ENCODE measurements at places on chromosomes 5 and 9.

- no peak for DNase-seq
These were observed 740 bp upstream of the TRMT10B start for GRCh38 chr9:37752642-37753488.

- no peak for DNase-seq
These were observed 114.4 kb downstream of the ZNF608 start for GRCh38 chr5:124631874-124632550.

DNA sequence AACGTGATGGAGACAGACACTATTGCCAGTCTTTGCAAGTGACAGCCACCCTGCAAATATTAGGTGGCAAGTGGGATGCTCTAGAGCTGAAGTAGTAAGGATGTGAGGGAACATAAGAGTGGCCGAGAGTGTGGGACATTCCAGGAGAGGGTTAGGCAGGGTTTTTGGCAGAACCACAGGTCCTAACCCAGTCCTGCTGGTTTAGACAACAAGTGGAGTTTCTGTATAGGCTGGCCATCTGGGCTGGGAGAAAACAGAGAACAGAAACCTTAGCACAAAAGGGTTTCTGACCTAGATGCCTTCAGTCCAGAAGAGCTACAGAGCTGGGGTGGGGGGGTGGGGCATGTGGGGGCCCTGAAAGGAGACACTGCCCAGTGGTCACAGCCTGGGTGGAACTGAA, 107.4 kb downstream of the TMEM174 start:
- DNase-seq, result no peak

DNA sequence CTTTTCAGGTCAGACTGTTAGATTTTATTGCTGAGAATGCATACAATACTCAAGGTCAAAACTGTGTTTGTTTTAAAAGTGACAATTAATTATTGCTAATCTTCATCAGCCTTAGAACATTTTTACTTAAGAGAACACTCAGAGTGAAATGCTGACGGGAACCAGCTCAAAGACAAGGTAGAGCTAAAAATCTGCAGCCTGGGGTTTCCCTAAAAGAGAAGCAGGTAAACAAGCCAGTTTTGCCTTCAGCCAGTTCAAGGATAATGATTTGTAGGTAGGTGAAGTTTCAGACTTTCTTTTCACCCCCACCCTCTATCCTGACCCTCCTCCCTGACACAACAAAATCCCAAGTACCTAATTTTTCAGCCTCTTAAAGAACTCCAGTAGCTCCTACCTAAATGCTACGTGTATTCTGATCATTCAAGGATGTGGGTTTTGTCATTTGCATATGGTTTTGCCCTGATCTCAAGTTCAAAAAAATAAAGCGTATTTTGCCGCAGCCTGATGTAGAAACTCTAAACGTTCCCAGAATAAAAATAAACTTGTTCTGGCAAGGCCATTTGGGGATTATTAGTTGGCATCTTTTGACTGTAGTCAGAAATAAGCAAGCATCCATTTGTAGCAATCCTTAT, 407.2 kb downstream of the EFNA5 start:
- peak; percentile 44 for DNase-seq

DNA sequence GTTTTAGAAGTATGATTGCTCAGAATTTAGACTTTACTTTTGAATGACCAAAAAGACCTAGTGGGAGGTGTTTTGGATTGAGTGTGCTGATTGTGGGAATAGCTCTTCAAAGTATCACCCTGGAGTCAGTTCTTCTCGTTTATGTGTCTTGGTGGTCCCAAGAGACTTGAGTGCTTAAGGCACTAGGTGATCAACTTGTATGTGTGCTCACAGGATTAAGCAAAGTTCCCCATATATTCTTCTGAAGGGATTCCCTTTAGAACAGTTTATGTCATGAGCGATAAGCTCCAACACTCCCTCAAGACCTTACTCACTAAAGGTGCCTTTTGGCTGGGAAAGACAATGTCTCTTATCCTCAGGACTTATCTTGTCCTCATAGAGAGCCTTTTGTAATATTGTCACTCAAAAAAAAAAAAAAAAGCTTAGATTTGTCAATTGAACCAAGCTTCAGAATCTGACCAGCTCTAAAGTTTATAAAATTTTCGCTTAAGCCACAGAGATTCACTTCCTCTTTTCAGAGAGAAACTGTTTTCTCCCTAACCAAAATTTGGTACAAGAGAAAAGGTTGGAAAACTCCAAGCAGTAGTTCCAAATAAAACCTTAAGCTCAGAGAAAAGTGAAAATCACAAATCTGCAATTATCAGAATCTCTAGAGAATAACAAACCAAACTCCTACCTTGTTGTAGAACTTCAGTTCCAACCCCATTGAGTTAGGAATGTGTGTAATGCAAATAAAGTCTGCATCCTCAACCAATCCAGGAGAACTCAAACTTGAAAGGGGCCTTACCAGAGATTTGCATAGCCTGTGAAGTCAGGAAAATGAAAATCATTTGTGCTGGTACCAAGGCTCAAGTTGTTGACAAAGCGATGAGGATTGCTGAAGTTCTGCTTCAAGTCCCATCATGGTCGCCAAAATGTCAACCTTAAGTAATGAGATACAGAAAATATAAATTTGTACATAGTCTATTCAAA, 40.0 kb upstream of the PDZD2 start:
- DNase-seq, result no peak

DNA sequence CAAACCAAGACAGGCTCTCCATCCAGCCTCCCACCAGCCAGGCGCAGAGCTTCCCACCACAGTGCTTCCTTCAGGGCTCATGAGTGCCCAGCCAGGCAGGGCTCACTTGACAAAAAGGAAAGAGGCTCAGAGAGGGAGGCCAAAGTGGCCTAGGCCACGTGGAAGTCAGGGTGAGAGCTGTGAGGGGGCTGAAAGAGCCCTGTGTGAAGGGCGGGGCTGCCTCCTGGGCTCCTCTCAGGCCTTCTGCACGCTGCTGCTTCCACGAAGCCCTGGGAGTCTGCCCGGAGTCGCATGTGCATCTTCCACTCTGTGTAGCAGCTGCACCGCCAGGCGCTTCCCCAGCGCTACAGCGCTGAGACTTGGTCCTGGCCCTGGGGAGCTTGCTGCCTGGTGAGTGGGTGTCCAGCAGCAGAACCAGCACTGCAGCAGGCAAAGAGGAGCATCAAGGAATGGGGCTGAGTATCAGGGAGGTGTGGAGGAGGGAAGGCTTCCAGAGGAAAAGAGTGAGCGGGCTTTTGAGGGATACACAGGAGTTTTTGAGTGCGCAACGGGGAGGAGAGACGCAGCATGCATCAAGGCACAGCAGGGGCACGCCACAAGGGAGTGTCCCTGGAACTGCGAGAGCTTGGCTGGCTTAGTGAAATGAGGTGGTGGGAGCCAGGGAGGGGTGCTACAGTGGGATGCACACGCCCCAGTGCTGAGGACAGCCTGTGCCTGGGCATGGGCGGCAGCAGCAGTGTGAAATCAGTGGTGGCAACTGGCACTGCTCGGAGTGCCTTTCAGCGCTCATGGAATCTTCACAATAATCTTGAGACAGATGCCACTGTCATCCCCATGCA, 178.0 kb downstream of the GAPVD1 start:
- no peak for DNase-seq

- DNase-seq, result peak; percentile 66
These were observed 15.5 kb downstream of the AKNA start for GRCh38 chr9:114371973-114372917.

Data from CD4-positive, alpha-beta T cell treated with Interleukin-4 for 4 hours (primary cell).